ENCODE measurements at places on chromosomes 12 and 14.

- no peak for DNase-seq
Observed at GRCh38 chr12:24078318-24078765, 128.9 kb upstream of the SOX5 start.

GRCh38 chr14:56378046-56378445 lies 201.6 kb upstream of the TMEM260 start:
- DNase-seq, result no peak

DNA sequence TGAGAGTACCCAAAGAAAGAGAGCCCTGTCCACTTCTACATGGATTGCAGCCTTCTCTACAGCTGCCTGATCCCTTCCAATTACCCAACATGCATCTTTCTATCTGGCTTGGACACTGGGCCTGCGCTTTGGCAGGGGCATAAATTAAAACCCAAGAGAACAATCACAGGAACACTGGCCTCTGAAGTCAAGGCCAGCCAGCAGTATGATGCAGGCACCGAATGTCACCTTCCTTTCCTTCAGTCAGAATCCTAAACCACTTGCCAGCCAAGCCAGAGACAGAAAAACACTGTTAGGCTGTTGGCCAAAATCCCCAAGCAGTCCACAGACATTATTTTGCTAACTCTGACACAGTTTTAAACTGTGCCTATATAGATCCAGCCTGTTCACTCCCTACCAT lies 113.7 kb downstream of the DUSP6 start:
- no peak for DNase-seq

DNA sequence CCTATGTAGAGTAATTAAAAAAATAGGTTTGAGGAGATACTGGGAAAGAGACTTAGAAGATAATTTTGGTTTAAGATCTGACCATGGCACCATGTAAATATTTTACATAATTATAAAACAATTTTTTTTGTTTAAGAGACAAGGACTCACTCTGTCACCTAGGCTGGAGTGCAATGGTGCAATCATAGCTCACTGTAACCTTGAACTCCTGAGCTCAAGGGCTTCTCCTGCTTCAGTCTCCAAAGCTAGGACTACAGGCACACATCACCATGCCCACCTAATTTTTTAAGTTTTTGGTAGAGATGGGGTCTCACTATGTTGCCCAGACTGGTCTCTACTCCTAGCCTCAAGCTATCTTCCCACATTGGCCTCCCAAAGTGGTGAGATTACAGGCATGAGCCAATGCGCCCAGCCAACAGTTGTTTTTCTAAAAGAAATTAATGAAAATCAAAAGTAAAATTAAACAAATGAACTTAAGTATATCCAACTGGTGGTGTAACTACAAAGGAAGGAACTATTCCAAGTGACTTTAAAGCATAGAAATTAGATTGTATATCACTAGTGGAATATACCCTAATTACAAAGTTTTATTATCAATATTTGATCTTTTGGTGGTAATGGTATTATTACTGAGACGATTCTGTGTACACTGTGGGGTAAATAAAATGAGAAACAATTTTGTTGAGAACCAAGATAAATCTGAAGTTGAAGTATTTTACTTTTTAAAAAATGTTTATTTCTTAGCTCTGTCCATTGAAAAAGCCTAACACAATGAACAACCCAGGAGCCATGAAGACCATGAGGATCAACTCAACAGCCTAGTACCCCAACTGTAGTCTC lies 29.1 kb downstream of the COCH start:
- no peak for DNase-seq

DNA sequence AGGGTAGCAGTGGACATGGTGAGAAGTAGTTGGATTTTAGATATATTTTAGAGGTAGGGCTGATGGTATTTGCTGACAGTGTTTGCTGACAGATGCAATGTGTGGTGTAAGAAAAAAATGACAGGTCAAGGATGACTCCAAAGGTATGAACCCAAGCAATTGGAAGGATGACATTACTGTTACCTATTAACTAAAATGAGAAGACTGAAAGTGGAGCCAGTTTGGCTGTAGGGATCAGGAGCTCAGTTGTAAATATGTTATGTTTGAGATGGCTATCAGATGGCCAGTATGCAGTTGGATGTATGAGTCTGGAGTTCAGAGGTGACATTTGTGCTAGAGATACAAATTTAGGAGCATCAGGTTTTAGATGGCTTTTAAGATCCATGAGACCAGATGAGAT lies 17.4 kb upstream of the SERPINA6 start:
- DNase-seq, result no peak

GRCh38 chr12:130739571-130739970 lies 23.5 kb upstream of the RIMBP2 start:
- DNase-seq, result no peak

GRCh38 chr14:94992046-94992445 lies 165.3 kb downstream of the DICER1 start:
- no peak for DNase-seq

GRCh38 chr12:4653257-4653656 lies 4.3 kb downstream of the NDUFA9 start:
- no peak for DNase-seq

- DNase-seq, result no peak
Observed at GRCh38 chr12:52190860-52191729, 719 bp downstream of the KRT80 start.

- DNase-seq, result no peak
Observed at GRCh38 chr12:124499898-124500244, 67.5 kb downstream of the NCOR2 start.

- no peak for DNase-seq
Observed at GRCh38 chr12:65466911-65467310, 188.4 kb downstream of the MSRB3 start.

DNA sequence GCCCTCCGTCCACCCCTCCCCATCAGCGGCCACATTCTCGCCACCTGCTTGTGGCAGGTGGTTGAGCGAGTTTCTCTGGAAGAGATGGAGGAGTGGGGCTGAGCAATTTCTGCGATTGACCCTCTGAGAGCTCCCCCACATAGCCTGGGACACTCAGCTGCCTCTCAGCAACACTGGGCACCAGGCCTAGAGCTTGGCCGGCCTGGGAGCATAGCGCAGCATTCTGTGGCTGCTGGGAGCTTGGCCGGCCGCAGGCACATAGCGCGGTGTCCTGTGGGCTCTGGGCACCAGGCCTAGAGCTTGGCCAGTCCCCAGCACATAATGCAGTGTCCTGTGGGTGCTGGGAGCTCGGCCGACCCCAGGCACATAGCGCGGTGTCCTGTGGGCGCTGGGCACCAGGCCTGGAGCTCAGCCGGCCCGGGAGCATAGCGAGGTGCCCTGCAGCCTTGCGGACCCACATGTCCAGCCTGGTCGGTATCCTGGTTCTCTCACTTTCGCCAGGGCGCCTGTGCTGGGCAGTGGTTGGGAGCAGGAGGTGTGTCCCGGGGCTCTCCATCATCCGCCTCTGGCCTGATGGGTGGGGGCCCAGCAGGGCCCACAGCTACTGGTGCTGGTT lies 43.8 kb downstream of the LRCOL1 start:
- no peak for DNase-seq

- no peak for DNase-seq
Observed at GRCh38 chr14:73878436-73878835, 8.2 kb upstream of the ZNF410 start.

DNA sequence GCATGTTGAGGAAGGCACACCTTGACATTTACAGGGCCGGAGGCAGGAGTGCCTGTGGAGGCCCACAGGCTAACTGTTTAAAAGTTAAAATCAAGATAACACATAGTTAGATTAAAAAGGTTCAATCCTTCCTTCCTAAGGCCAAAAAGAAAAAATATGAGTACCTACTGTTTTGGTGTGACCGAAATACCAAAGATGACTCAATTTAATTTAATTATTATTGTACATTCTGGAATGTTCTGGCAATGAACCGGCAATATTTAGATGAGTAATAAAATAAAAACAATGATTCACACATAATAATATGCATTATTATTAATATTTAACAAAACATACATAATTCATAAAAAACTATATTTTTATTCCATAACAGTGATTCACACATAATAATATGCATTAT lies 136.8 kb upstream of the NTF3 start:
- DNase-seq, result no peak

- DNase-seq, result no peak
Observed at GRCh38 chr12:32431025-32431424, 31.7 kb downstream of the FGD4 start.

- DNase-seq, result no peak
Observed at GRCh38 chr12:108612788-108613282, 15.0 kb upstream of the TMEM119 start.

GRCh38 chr12:68559246-68559645 lies 51.5 kb upstream of the RAP1B start:
- DNase-seq, result no peak

DNA sequence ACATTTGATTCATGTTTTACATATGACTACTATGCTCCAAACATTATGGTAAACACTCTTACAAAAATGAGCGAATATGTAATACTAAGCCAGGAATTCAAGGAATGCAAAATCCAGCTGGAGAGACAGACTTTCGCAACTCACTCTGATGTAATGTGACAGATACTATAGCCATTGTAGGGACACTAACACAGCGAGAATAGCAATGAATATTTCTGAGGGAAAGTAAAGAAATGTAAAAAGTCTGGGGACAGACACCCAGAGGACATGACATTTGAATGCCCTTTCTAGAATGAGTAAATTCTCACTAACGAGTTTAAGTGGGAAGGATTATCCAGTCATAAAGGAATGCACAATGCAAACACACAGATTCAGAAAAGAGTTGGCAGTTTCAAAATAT lies 121.9 kb downstream of the PIK3C2G start:
- no peak for DNase-seq

GRCh38 chr12:70576341-70577282 lies 60.6 kb downstream of the PTPRB start:
- DNase-seq, result peak; percentile 59

DNA sequence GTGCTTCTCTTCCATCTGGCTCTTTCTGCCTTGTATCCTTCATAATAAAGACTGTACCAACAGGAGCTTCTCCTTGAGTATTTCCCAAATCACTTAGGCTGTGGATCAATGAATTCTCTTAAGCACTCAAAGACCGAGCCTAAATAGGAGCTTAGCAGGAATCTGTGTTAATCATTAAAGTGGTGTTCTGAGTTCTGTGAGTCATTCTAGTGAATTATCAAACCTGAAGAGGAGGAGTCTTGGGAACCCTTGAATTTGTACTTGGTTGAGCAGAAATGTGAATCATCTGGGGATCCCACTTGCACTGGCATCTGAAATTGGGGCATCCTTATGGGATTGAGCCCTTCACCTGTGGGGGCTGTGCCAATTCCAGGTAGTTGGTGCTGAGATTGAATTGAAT lies 946.2 kb downstream of the BCL11B start:
- no peak for DNase-seq

GRCh38 chr14:96205978-96206360 lies 1.3 kb downstream of the BDKRB2 start:
- DNase-seq, result no peak

DNA sequence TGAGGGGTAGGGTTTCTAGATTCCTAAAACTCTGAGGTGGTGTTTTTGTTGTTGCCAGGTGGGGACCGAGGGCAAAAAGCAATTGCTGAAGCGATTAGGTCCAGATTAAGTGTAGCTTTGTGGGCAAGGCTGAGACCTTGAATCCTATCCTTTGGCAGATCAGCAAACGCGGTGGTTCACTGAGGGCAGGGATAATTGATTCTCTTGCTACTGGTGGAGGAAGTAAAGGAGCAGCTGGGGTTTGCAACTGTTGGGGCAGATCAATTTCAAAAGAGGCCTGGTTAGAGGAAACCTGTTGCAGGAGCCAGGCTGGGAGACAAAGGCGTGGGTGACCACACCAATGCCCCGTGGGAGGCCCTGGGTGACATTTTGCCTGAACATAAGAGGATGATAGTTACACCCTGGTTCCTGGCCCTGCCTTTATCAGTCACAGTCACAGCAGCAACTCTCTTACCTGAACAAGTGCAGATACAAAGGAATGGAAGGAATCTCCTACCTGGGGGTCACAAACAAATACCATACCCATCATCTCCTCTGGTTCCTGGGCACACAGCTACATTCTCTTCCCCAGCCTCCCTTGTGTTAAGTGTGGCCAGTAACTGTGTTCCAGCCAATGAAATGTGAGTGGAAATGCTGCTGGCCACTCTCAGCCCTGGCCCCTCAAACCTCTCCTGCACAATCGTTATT lies 43.3 kb upstream of the RASSF3 start:
- no peak for DNase-seq

- DNase-seq, result no peak
Observed at GRCh38 chr14:80364274-80364673, 153.0 kb upstream of the DIO2 start.

- peak; percentile 37 for DNase-seq
Observed at GRCh38 chr12:112170376-112170775, 45.0 kb downstream of the TRAFD1 start.

GRCh38 chr12:12791756-12792369 lies 6.4 kb downstream of the APOLD1 start:
- DNase-seq, result no peak

- no peak for DNase-seq
Observed at GRCh38 chr12:13538136-13538535, 341.6 kb downstream of the EMP1 start.

- no peak for DNase-seq
Observed at GRCh38 chr14:70894868-70895267, 12.4 kb upstream of the PCNX1 start.

GRCh38 chr12:76078748-76079147 lies 5.7 kb downstream of the NAP1L1 start:
- DNase-seq, result no peak

- no peak for DNase-seq
Observed at GRCh38 chr12:98533723-98534251, 18.4 kb downstream of the TMPO start.

- DNase-seq, result peak; percentile 34
Observed at GRCh38 chr12:119649202-119649808, 18.6 kb upstream of the PRKAB1 start.

- DNase-seq, result no peak
Observed at GRCh38 chr12:31033146-31033545, 40.5 kb upstream of the DDX11 start.

DNA sequence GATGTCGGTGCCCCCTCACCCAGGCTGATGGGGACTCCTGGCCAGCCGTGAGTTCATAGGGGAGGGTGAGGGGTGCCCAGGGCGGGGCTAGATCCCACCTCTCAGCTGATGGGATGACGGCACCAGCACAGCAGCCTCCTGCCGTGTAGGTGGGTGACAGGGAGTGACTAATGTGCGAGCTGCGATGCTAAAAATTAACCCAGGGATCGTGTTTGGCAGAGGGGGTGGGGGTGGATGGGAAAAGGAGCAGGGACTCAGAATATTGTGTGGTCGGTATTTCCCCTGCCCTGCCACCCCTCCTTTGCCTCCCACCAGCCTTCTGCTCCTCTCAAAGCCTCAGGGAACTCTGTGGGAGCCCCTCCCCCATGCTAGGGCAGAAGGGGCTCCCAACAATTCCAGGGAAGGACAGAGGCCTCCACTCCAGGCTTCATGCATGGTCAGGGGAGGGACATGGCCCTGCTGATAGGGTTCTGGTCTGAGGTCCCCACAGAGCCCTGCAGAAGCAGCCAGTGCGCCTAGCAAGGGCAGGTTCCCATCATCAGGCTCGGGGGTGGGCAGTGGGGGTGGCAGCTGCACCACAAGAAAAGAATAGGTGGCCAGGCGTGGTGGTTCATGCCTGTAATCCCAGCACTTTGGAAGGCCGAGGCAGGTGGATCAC lies 12.5 kb downstream of the TAMALIN start:
- DNase-seq, result no peak
